ENCODE measurements at places on chromosomes 4 and X. TPM values are rescaled to one million over a fixed set of nuclear protein-coding genes. Genes with fewer than 3 reads are reported as not detected.

Gene MAGEB17
- not detected for polyA plus RNA-seq

Gene LRCH2
- polyA plus RNA-seq, result 12.6 TPM

Gene PDLIM3
- 3.8 TPM for polyA plus RNA-seq

DNA sequence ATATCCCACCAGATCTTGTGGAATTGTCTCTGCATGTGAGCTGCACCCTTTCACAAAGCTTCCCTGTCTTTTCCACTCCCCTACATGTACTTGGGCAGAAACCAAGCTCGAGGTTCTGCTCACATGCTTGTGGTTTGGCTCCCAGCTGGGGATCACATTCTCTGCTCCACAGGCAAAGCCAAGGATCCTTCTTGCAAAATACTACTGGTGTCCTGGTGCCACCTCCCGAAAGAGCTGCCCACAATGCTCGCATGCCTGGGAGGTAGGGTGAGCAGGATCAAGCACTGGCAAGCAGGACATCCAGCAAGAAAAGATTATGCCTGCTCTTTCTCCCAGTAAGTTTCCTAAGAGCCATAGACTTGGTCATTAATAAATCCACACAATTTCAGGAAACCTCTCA is 45.1 kb upstream of the PPARGC1A start:
- no peak for DNase-seq

DNA sequence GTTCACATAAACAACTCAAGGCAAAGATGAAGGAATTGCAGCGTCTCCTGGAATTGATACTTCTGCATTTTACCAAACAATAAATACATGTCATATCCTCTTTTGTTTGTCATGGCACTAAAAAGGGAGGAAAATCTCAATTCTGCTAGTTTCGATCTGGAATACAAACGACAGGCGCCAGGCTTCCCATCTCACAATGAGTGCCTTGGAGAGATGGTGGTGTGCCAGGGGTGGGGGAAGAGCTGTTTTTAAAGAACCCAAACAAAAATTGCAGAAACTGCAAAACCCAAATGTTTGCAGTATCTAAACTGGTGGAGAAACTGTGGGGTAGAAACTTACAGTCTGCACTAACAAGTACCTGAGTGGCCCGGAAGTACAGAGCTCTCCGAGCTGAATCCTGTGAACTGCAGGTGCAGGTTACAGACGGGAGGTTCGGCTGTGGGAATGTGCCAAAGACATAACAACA is 53.0 kb upstream of the KLF3 start:
- DNase-seq, result no peak

- DNase-seq, result peak; percentile 32
Observed at GRCh38 chr4:159016593-159017024, 86.3 kb upstream of the RAPGEF2 start.

- DNase-seq, result no peak
Observed at GRCh38 chrX:63128509-63128908, 222.6 kb downstream of the SPIN4 start.

DNA sequence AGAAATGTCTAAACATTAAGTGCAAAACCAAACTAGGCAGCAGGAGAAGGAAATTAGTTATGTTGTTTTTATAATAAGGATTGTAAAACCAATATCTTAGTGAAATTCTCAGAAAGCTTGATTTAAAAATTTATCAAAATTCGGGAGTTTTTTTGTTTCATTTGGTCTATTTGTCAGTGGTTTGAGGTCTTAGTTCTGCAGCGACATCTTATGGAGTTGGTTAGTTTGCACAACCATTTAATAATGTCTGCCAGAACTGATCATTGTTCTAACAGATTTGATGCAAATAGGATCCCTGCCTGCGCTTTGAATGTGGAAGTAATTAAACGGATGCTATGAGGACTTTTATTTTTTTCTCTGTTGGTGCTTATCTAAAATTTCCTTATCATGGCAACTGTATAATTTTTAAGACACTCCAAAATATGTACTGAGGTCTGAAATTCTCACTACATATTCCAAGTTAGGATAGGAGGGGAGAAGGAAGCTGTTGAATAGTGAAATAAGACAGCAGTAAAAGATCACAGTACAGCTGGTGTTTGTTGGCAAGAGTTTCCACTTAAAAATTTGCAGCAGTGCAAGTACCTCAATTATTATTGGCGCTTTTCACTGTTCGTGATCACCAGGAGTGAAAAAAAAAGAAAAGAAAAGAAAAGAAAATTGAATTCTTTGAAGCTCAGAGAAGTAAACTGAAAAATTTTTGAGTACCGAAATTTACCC is 2521.4 kb downstream of the ARAP2 start:
- no peak for DNase-seq
